Memory B cell (primary cell): ENCODE measurements at places on chromosomes 4 and X.

- no peak for DNase-seq
Observed at GRCh38 chr4:146271466-146271865, 57.1 kb downstream of the REELD1 start.

DNA sequence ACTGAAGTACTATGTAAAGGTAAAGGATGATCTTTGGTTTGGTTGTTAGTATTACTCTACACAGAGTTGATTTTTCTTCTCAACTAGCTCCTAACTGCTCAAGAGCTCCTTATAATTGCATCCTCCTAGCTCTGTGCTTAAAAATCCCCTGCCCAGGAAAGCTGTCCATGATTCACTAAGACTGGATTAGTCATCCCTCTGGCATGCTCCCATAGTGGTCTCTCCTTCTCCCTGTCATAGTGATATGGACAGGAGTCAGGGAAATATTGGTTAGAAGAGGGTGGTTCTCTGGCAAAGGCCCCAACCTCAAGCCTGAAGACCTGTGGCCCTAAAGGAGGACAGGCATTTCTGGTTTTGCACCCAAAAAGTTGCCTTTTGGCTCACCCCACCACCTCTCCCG, 242.3 kb upstream of the KCNIP4 start:
- DNase-seq, result no peak

DNA sequence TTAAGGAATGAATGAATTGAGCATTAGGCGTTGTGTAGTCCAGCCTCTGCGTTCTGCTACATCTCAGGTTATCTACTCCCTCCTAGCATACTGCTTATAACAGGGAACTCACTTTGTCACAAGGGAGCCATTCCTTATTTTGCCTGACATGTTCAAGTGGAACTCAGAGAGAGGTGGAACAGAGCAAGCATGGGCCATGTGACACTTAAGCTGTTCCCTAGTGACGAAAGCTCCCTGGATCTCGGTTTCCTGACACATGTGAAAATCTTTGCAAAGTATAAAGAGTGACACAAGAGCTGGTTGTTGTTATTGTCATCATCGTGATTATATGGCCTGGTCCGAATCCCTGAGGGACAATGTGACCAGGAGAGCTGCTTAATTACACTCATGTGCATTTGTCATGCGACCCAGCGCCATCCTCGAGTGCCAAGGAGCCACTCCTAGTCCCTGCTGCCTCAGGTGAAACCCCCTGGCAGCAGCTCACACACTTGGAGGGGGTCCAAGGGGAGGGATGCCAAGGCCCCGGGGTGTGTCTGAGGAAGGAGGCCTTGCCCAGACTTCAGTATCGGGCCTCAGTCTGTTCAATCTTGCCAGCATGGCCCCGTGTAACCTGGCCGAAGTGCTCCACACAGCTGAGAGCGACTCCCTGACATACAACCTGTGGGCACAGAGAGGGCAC, 98.5 kb upstream of the MAP3K15 start:
- DNase-seq, result no peak

DNA sequence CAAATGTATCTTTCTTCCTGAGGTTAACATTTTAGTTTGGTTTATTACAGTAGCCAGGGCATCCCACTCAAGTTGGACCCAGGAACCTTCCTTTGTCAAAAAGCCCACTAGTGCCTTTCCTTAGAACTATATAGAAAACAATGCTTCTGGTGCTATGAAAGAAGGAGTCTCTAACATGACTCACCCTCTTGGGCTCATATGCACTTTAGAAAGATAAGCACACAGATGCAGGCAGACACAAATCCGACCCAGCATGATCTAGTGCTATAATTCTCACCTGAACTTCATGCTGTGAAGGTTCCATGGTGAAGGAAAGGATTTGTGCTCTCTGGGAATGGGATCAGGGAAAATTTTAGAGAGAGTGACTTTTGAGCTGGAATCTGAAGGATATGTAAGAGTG, 289.4 kb downstream of the ANKRD50 start:
- DNase-seq, result no peak

GRCh38 chr4:56342746-56343145, 44.5 kb downstream of the AASDH start:
- no peak for DNase-seq

GRCh38 chrX:134747006-134747405, 88.7 kb upstream of the PLAC1 start:
- no peak for DNase-seq

- no peak for DNase-seq
Observed at GRCh38 chr4:99845708-99846469, 29.3 kb downstream of the DAPP1 start.

DNA sequence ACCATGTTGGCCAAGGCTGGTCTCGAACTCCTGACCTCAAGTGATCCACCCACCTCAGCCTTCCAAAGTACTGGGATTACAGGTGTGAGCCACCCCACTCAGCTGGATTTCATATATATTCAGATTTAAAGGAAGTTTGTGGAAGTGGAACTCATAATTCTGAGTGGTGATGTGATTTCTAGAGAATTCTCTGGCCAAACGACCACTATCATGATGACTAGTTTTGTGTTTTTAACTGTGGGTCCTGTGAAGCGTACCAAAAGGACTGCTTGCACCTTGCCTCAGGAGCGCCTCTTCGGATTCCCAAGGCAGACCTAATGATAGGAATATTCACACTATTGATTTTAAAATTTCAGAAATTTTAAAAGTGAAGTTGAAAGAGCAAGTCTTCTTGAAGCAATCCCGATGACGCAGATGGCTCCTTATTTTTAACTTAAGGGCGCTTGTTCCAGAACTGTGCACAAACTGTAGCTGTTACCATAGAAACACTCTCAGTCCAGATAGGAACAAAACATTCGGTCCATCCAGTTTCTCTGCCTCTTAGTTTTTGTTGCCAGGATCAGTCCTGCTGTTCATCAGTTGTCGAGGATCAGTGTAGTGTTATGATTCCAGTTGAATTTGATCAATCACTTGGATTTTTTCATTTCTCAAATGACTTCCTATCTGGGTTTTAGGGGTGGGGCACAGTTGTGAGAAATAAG, 51.7 kb upstream of the CLCN4 start:
- no peak for DNase-seq

DNA sequence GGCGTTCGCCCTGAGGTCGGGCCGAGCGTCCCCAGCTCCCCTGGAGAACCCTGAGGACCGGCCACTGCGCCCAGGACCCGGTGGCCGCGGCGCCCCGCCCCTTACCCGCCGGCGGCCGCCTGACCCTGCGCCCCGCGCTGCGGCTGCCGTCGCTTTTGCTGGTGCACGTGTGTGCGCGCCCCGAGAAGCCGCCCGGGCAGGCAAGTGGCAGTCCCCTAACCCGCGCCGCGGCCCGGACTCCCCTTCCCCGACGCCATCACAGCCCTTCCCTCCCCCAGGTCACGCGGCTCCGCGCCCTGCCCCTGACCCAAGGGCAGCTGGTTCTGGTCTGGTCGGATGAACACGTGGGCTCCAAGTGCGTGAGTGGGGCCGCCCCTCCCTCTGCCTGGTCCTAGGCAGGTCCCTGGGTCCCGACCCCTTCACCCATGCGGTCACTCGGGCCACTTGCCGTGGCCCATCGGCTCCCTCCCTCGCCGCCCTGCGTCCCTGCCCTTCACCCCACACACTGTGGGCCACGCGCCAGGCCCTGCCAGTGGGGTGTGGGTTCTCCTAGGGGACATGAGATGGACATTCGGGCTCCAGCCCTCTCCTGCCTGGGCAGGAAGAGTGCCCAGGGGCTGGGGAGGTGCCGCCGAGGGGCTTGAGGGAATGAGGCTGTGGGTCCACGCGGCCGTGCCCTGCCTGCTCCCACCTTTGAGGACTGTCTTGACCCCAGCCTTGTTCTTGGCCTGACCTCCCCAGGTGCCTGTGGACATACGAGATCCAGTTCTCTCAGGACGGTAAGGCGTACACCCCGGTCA, 8.0 kb upstream of the FGFRL1 start:
- DNase-seq, result no peak
